Stimulated activated CD8-positive, alpha-beta memory T cell treated with anti-CD3 and anti-CD28 coated beads, Interleukin-7, amount 100 ng/mL, for 24 hours (primary cell): ENCODE measurements at places on chromosomes 16 and 17.

- DNase-seq = no peak
These were observed 5.4 kb downstream of the VMP1 start for GRCh38 chr17:59712862-59713261.

GRCh38 chr16:85838876-85839585, 39.5 kb downstream of the COX4I1 start:
- DNase-seq = no peak

- DNase-seq = no peak
These were observed 1.8 kb downstream of the SOX8 start for GRCh38 chr16:983044-984030.

DNA sequence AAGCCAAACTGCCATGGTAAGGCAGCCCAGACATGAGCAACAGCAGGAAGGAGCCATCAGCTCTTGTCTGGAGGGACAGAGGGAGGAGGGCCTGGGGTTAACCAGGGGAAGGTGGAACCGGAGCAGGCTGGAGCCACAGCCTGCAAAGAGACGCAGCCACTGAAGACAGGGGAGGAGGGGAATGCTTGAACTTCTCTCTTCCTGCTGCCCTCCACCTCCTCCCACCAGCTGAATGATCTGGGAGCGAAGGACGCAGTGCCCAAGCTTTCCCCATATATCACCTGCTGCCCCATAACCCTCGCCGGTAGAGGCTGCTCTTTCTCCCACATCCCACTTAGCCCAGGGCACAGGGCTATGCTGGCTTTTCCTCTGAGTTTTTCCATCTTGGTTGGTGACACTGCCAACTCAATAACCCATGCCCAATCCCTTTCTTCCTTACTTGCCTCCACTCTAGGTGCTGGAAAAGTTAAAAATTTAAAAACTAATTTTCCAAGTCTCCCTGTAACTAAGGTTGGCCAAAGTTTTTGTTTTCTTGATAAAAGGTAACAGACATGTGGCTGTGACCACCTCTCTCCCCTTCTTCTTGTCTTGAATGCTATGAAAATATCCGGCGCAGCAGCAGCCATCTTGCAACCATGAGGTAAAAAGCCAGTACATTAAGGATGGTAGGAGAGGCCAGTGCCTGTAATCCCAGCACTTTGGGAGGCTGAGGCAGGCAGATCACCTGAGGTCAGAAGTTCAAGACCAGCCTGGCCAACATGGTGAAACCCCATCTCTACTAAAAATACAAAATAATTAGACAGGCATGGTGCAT, 21.8 kb upstream of the CACNG4 start:
- no peak for DNase-seq

DNA sequence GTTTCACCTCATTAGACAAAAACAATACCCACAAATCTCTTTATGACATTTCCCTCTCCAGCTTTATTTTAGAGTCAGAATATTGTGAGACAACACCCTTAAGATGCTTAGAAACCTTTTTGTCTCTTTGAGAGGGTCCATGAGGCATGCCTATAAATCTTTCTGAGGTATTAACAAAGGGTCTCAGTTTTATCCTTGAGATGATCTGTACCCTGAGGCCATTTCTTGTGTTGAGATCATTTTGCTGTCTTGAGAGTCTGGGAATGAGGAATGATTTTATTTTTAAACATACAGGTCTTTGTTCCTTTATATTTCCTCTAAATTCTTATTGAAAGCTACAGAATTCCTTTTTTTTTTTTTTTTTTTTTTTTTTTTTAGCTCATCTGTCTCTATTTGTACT, 179.7 kb upstream of the HS3ST4 start:
- no peak for DNase-seq

GRCh38 chr16:73383195-73383987, 335.5 kb upstream of the ZFHX3 start:
- DNase-seq = no peak

DNA sequence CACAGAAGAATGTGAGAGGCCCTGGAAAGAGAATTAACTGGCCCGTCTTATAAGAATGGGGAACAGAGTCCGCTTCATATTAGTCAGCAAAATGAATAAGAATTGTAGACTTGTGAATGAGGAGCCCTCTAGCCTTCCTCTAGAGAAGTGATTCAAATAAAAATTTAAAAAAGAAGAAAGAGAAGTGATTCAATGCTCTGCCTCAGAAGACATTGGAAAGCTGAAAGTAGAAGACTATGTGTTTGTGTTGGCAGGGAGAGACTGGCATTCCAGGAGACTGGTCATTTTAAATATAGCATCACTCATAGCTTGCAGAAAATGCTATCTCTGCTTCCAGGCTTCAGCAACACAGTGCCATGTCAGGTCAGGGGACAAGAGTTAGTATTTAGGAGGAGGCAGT, 190.6 kb upstream of the HS3ST3A1 start:
- no peak for DNase-seq

DNA sequence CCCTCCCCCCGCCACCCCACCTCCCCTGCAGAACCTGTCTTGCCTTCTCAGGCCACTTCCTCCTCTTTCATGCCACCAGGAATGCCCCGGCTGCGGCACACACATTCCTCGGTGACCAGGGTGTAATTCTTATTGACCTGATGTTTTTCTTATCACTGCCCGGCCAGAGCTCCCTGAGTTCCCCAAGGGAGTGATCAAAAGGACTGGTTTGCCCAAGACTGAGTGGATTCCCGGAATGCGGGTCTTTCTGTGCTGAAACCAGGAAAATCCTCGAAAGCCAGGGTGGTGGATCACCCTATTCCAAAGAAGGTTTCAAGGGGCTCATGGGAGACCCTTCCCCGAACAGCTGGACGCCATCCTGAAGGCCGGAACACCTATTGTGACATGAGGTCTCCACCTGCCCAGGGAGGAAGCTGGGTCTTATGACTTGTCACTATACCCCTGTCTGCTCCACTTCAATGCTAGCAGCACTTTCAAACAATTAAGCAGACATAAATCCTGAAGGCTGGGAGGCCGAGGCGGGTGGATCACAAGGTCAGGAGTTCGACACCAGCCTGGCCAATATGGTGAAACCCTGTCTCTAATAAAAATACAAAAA, 53.0 kb upstream of the RPL38 start:
- no peak for DNase-seq

GRCh38 chr17:5804251-5804650, 219.9 kb upstream of the NLRP1 start:
- no peak for DNase-seq

DNA sequence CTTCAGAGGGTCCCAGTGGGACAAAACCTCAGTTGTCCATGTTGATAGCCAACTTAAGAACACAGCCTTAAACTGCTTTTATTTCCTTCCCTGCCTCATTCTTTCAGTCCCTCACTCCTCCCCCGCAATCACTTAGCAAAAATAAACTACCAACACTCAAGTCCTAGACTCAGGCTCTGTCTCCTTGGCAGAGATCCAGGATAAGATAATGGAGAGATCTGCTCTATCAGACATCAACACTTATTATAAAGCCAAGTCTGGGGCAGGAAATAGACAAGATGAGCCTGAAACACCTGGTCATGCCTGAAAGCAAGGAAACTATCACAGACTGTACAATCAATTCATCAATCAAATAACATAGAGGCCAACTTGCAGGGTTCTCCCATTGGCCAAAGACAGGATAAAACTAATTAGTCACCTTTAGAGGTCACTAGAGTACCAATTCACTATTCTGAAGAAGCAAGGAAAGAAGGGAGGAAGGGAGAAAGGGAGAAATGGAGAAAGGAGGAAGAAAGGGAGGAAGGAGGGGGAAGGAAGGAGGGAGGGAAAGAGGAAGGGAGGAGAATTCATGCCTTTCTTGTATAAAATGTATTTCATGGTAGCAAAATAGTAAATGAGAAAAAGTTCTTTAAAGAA, 15.7 kb downstream of the HYDIN start:
- DNase-seq = no peak

GRCh38 chr16:61891460-61891859, 144.8 kb downstream of the CDH8 start:
- DNase-seq = no peak

DNA sequence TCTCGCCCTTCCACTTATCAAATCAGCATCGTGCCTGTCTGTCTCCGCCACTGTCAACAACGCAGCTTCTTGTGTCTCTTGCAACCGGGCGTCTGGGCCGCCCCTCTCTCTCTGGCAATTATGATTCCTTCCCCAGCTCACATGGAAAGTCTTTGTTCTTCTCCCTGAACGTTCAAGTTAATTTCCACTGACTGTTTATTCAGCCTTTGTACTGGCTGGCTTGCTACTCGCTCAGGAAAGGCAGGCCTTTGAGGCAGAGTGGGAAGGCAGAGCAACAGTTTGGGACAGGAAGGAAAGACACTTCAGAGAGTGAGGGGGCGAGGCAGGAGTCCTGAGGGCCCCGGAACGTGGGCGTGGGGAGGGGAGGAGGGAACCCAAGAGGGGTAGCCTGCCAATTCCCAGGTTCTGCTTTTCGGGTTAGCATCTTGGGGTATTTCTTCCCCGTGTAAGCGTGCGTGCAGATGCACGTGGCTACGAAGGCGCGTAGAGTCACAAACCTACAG, 50.8 kb downstream of the AKAP1 start:
- no peak for DNase-seq

- DNase-seq = no peak
These were observed 3.8 kb upstream of the JPT2 start for GRCh38 chr16:1674306-1674705.

GRCh38 chr17:81807839-81808238, 3.9 kb downstream of the GCGR start:
- DNase-seq = no peak
